ENCODE measurements at places on chromosomes 5 and 9.

GRCh38 chr9:77016526-77017504 lies 2.6 kb upstream of the FOXB2 start:
- H3K27me3 ChIP-seq: peaks cover 83% of the 10 kb centered on the region
- no peak for DNase-seq
- no peak overlapping the region for H3K27ac ChIP-seq

DNA sequence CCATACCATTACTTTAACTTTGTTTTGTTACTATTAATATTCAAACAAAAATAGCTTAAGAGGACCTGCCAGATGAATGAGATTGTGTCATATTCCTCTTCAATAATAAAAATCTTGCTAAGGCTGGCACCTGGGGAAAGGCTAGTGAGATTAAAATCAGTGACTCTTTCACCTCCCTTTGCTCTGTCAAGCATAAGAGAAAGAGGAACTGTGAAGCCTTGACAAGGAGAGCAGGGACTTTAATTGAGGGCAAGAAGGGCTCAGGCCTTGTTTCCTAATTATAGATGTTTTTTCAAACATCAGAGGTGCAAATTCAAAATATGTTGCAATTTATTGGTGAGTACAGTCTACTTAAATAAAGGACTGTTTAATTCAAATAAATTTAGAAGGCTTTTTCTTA lies 91.7 kb downstream of the SPATA31D1 start:
- no peak overlapping the region for H3K4me3 ChIP-seq
- H3K4me1 ChIP-seq: no peaks in the 10 kb centered on the region
- H3K27ac ChIP-seq: no peak overlapping the region
- no peak for DNase-seq
- no peaks in the 10 kb centered on the region for H3K27me3 ChIP-seq
- no peaks in the 10 kb centered on the region for H3K36me3 ChIP-seq

DNA sequence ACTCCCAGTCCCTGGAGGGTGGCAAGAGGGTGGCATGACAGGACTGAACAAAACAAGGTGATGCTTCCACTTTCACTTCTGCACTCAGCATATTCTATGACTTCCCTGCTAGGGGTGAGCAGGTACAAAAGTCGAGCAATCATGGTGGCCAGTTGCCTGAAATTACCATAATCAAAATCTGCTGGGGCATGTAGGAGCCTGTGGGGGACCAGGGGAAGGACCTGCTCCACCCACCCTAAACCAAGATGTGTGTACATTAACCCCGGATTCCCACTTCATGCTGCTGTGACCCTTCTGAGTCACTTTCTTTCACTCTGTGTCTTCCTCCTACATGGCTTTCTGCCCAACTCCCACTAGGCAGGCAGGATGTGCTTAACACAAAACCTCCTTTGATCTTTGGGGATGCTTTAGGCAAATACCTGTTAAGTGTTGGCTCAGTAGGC lies 73.3 kb upstream of the PHF24 start:
- no peak for DNase-seq
- no peak overlapping the region for H3K27ac ChIP-seq
- no peaks in the 10 kb centered on the region for H3K36me3 ChIP-seq
- no peaks in the 10 kb centered on the region for H3K4me1 ChIP-seq
- no peak overlapping the region for H3K4me3 ChIP-seq
- no peaks in the 10 kb centered on the region for H3K27me3 ChIP-seq

DNA sequence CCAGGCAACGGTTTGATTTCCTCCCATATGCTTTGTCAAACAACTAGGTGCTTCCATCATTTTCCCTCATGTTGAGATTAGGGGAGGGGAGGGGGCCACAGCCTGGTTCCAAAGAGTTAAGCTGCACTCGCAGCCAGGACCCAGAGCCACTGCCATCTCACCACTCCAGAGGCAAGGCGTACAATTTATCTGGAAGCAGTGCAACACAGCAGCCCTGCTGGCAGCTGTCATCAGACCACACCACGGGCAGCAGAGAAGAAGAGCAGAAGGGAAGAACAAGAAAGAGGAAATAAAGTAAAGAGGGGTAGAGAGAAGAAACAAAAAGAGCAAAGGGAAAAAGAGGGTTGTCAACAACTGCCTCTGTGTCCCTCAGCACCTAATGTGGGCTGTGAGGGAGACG lies 38.9 kb downstream of the MED27 start:
- DNase-seq: no peak
- H3K27me3 ChIP-seq: no peaks in the 10 kb centered on the region
- peaks cover 9% of the 10 kb centered on the region for H3K36me3 ChIP-seq
- H3K4me3 ChIP-seq: no peak overlapping the region
- H3K4me1 ChIP-seq: peaks cover 29% of the 10 kb centered on the region

DNA sequence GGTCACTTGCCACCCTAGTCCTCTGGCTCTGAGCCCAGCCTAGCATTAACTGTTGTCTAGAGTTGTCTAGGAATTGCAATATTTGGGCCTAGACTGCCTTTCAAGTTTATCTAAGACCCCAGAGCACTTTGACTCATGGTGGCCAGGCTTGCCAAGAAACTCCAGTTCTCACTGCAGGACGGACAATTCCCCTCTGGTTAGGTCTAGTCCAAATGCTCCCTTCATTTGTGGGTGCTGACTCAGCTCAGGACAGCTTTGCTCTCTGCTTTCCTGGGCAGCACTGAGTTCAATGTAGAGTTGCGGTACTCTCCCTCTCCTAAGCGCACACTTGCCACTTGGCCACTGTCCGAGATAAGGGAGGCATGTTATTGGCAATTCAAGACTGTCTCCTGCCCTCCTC lies 619.4 kb downstream of the TLE1 start:
- no peak overlapping the region for H3K4me3 ChIP-seq
- no peak overlapping the region for H3K27ac ChIP-seq
- no peaks in the 10 kb centered on the region for H3K4me1 ChIP-seq
- H3K27me3 ChIP-seq: no peaks in the 10 kb centered on the region
- H3K36me3 ChIP-seq: no peaks in the 10 kb centered on the region

DNA sequence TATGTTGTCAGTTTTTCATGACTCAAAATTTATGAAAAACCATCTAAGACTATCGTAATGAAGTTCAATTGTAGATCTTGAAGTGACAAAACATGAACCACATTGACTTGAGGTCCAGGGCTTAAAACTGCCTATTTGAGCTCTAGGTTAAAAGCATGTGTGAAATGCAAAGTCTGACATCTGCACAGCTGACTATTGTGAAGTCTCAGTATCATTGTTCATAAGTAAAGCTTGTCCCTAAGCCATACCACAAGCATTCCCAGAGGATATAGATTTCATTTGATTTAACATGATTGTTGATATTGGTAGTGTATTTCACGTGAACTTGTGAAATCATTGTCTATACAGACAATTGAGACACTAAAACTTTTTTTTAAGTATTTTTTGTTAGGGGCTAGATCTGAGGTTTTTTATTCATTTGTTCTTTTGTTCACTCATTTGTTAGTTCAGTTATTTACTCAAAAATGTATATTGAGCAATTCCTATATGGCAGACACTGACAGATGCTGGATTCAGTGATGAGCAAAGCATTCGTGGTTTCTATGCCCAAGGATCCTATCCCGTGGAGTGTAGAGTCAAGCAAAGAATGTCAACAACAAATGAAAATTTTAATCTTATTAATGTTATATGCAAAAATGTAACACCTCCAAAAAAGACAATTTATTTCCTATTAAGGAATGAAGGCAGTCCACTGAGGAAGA lies 485.2 kb downstream of the RAB3C start:
- H3K36me3 ChIP-seq: no peaks in the 10 kb centered on the region

DNA sequence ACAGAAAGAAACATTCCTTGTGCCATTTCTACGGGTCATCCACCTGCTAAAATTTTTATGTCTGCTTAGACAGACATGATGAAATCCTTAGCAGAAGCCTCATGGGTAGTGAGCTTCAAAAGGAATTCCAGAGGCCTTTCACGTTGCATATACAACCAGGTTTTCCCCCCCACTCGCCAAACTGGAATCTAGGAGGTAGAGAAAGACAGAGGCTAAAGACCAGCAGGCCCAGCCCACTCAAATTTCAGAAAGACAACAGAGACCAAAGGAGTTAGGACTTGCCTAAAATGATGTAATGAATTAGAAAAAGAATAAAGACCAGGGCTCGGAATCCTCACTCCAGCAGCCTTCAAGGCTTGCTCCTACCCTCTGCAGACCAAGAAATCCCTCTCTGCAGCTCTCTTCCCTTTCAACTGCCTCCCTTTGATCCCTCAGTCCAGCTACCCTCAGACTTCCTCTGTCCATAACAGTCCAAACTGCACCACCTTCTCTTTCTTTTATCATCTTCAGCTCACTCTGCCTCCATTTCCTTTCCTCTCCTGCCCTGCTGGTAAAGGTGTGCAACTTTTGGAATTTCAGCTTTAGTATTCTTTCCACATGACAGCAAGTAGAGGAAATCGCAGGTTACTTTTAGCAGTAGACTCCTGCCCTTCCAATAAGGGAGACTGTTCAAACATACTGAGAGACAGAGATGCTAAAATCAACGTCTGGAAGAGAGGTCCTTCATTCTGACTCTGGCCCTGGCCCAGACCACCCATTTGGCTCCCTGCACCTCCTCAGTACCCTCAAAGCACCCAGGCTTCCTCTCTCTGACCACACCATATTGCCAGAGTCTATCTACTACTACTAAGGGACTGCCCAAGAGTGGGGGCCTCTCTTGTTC lies 8.9 kb downstream of the B4GALT1 start:
- peaks cover 92% of the 10 kb centered on the region for H3K4me1 ChIP-seq
- peak overlapping the region; percentile 99 for H3K27ac ChIP-seq

Data from effector memory CD8-positive, alpha-beta T cell (primary cell).